ENCODE measurements at places on chromosomes 3 and 15. TPM values are rescaled to one million over a fixed set of nuclear protein-coding genes. Genes with fewer than 3 reads are reported as not detected.
A peak's percentile ranks its signal among the peaks of the same experiment; 100 is the strongest.

GRCh38 chr3:154431043-154431442 is 1.1 kb upstream of the GPR149 start:
- DNase-seq = no peak

DNA sequence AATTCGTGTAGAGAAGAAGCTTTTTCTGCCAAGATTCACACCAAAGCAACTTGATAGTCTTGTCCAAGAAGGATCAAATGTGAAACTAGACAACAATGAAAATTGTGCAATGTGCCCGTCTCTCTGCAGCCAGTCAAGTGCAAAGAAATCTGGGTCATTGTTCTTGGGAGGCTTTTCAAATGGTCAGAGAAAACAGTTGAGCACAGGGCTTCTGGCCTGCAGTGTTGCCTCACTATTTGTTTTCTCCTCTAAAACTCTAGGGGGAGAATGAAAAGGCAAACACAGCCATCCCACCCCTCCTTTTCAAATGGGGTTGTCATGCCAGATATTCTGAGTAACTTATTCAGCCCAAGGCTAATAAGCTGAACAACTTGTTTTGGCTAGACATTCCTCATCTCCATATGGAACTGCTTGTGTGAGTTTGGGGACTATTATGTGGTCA is 417.6 kb upstream of the CDIN1 start:
- no peak for DNase-seq

DNA sequence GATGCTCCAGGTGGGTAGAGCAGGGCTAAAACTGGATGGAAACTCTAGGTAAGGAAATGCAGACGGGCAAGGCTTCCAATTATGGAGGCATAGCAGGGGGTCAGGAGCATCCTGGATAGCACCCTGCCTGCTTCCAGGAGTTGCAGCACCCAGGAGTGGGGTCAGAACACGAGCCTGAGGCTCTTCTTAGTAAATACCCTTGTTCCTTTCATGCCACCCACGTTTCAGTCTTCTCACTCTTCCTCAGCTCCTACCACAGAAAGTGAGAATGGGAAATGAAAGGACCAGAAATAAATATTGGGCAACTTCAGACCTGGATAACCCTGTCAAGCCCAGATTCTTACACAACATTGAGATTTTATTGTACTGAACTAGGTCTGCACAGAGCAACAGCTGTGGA is 16.4 kb downstream of the CCR1 start:
- no peak for DNase-seq

DNA sequence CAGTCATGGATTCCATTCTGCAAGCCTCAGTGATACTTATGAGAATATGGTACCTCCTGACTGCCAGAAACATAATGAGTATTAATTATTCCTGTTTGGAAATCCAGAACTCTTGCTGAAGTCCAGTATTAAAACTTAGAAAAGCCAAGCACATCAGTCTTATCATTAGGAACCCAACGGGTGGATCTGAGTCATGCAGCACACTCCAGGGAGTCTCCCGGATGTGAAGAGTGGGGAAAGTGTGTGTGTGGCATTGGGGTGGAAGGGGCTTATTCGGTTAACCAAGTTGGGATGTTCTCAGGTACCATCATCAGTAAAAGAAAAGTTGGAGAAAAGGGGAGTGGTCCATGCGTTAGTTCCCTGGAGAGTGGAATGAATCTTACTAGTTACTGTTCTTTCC is 181.1 kb downstream of the PLCL2 start:
- DNase-seq = no peak

DNA sequence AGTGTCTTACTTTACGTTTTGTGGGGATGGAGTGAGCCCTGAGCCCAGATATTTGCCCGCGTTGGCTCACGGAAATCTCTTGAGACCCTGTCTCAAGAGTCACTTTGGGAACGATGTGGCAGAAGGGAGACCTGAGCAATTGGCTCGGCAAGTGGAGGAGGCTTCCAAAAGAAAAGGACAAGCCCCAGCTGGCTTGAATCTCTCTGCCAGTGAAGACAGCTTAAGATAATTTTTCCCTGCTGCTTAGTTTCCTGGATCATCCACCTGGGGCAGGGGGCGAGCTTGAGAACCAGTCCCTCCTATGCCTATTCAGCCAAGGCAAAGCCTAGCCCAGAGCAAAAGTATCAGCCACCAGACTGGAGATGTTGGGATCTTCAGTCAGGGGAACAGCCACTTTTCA is 708 bp downstream of the SEC22A start:
- DNase-seq = no peak

- peak; percentile 28 for DNase-seq
Measured at GRCh38 chr15:53197426-53197839, 407.3 kb upstream of the ONECUT1 start.

DNA sequence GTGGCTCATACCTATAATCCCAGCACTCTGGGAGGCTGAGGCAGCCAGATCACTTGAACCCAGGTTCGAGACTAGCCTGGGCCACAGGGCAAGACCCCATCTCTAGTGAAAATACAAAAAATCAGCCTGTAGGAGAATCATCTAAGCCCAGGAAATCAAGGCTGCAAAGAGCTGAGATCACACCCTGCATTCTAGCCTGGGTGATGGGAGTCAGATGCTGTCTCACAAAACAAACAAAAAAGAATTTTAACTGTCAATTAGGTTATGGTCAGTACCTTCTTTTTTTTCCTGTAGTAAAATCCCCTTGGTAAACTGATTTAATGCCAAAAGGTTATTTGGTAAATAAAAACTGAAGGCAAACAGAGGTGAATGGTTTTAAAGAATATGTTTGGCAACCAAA is 29.0 kb downstream of the TMCC1 start:
- DNase-seq = no peak

GRCh38 chr3:81823882-81824395 is 62.5 kb upstream of the GBE1 start:
- no peak for DNase-seq

DNA sequence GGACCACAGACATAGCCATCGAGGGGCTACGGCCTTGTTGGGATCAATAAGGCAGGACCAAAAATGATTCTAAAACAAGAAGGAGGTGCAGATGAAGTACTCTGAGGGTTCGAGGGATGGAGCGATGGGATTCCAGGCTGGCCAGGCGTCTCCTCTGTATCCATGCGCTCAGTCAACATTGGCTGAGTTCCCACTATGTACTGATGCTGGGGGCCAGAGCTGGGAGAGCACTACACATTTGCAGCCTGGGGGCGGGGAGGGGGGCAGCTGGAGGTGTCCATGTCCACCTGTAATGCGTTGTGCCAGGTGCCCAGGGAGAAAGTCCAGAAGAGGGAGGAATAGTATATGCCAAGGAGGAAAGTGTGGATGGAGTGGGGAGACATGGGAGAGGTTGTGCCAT is 81.5 kb downstream of the AAGAB start:
- no peak for DNase-seq

DNA sequence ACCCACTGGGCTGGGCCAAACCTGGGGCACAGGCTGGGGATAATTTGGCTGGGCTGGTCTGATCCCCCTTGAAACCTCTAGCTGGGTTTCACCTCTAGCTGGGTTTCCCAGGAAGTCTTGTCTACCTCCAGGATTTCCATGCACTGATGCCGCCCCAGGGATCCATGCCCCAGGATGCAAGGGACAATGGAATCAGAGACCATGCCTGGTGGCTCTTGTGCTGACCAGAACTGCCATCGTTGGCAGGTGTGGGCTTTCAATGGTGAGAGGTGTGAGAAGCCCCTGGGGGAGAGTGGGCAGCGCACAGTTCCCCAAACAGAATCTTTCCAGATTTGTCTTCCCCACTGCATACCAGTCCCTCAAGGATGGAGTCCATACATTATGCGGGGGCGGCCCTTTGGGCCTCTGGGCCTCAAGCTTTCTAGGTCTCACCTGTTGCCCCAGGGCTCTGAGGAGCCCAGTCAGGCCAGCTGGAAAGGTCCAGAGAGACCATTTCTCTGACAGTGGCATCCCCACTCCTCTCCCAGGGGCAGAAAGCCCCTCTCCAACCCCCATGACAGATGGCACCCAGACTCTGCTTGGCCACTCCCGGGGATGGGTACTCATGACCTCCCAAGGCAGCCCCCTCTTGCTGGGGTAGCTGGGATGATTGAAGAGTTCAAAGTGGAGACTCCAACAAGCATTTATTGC is 35.4 kb downstream of the EPHB3 start:
- no peak for DNase-seq

DNA sequence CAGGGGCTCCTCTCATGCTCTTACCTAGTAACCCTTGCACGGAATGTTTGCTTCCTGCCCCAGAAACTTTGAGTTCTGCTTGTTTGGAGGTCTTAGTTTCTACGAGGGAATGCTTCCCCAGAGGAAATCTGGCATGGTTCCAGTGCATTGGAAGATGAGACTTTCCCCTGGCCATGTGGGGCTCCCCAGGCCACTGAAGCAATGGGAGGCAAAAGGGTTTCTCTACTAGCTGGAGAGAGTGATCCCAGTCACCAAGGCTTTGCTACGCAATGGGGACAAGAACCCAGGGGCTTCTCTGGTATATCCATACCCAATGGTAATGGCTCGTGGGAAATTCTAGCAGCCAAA is 44.2 kb upstream of the RPL32 start:
- no peak for DNase-seq

- DNase-seq = no peak
Measured at GRCh38 chr3:29643034-29643425, 362.2 kb downstream of the RBMS3 start.

DNA sequence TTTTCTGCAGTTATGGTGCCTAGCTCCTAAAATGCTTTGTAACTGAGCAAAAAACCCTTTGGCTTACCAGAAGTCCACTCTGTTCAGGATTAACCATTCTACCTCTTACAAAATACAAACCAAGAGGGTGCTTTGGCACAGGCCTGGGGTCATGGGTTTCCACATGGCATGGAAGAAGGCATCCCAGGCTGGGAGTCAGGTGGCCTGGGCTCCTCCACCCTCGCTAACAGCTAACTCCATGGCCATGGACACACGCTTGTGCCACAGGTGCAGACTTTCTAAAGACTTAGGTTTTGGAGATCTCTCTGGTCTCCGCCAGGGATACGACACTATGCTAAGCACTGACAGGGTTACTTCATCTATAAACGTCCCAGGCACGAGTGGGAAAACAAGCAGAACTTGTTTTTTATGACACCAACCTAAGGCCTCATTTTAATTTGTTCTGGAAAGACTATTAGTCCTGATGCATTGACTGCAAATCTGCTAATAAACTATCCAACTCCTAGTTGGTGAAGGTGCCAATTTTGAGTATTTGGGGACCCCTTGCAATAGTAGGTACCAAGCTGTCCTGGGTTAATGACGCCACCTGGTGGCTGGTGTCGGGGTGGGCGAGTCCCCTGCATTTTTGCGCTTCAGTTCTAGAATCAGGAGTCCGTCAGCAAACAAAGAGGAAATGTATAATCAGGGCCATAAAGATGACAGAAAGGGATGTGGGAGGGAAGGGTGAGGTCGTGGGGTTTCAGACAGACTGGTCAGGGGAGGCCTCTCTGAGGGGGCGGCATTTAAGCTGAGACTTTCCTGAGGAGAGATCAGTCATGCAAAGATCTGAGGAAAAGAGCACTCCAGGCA is 10.3 kb upstream of the ALDH1A3 start:
- DNase-seq = no peak

DNA sequence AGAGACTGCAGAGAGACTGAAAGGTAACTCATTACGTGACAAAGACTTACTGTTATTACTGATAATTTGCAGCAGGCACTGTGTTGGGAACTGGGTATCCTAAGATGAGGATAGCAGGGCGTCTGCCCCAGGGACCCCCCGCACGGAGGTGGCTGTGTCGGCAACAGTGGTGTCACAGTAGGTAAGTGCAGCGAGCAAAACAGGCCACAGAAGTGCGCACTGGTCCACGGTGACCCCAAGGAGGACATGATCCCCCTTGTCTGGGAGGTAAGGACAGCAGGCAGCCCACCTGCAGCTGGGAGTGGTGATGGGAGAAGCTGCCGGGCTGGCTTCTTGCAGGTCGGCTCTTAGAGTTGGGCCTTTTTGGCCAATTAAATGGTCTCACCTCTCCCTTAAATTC is 82.9 kb downstream of the FAM43A start:
- DNase-seq = no peak

GRCh38 chr3:149245738-149246451 is 24.3 kb upstream of the CP start:
- DNase-seq = no peak

DNA sequence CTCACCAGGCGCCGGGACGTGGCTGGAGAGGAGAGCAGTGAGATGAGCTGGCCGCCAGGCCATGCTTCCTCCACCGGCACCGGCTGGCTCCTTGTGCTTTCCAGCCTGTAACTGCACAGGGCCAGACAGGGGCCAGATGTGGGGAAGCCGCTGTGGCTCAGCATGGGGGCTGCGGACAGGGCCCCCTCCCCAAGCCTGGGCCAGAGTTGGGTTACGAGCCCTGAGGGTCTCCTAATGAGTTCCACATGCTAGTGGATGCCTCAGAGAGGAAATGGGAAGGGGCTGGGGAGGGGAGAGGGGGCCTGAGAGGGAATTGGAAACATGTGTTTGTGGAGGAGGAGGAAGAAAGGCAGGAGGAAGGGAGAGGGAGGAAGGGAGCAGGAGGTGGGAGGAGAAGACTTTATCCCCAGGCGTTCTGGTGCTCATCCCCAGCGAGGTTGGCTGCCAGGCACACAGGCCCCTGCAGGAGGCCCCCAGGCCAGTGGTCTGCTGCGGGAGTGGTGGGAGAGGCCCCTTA is 11.7 kb upstream of the DUSP7 start:
- DNase-seq = no peak

GRCh38 chr3:37054370-37054769 is 61.1 kb downstream of the MLH1 start:
- no peak for DNase-seq

DNA sequence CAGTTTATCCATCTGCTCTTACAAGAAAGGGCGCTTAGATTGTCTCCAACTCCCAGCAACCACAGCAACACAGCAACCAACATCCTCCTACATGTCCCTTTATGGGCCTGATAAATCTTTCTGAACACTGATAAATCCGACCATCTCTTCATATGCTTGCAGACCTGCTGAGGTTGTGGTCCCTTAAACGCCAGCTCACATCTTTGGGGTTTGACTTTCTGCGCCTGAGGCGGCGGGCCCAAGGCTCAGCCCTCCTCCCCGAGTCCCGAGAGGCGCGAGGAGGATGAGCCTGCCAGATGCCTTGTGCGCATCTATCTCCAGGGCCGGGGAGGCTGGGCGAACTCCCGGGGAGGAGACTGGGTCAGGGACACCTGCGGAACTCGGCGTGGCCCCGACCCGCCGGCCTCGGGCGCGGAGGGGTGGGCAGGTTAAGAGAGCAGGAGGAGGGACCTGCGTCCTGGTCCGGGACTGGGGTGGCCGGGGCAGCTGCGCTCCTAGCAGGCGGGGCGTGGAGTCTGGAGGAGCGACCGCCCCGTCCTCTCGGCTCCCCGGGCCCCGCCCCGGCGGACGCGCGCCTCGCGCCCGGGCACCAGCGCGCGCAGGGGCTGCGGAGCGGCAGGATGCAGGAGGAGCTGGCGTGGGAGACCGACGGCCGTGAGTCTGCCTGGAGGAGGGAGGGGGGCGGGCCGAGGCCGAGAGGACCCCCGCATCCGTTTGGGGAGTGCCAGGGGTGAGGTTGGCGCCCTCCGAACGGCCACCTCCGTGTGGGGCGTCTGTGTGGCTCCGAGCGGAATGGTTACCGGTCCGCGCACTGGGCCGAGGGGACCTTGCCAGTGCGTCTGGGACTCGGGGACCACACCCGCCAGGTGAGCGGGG is at the start of gene ANKDD1A:
TSS of gene ANKDD1A (plus strand) at position 592 of the 876 bp plus-strand sequence. CDS start at position 621, 29 bp downstream.
- DNase-seq = peak; percentile 63

- peak; percentile 5 for DNase-seq
Measured at GRCh38 chr15:83163032-83163431, 44.6 kb downstream of the HDGFL3 start.

The PFKFB4 gene
- total RNA-seq = 15.5 TPM

The TRIM42 gene
- not detected for total RNA-seq

The XCR1 gene
- 0.05 TPM for total RNA-seq

The OR5K2 gene
- total RNA-seq = not detected

The ADAMTSL3 gene
- not detected for total RNA-seq

The VPS33B gene
- total RNA-seq = 20.9 TPM

The ANKUB1 gene
- not detected for total RNA-seq

The ITIH4 gene
- 3.1 TPM for total RNA-seq

The SNTN gene
- not detected for total RNA-seq

The ZMYND10 gene
- total RNA-seq = 1.7 TPM

The RETNLB gene
- total RNA-seq = not detected
